ENCODE measurements at places on chromosomes 5 and 9. TPM values are rescaled to one million over a fixed set of nuclear protein-coding genes. Genes with fewer than 3 reads are reported as not detected.

- DNase-seq, result no peak
These were observed 16.2 kb downstream of the LAMC3 start for GRCh38 chr9:131024978-131025868.

DNA sequence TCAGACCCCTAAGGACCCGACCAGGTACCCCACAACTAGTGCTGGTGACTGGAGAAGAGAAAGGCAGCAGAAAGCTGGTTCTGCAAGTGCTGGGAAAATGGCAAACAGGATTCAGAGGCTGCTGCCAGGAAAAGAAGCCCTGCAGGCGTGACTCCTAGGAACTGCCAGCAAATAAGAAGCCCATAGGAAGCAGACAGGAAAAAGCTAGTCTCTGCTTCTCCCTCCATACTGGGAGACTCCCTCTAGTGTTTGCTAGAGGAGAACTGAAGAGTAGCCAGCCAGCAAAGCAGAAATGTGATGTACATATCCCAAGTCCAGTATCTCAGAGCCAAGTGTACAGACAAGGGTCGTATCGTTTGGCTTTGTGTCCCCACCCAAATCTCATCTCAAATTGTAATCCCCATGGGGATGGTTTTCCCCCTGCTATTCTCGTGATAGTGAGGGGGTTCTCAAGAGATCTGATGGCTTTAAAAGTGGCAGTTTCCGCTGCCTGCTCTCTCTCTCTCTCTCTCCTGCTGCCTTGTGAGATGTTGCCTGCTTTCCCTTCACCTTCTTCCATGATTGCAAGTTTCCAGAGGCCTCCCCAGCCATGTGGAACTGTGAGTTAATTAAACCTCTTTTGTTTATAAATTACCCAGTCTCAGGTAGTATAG is 38.1 kb upstream of the TUSC1 start:
- no peak for DNase-seq

DNA sequence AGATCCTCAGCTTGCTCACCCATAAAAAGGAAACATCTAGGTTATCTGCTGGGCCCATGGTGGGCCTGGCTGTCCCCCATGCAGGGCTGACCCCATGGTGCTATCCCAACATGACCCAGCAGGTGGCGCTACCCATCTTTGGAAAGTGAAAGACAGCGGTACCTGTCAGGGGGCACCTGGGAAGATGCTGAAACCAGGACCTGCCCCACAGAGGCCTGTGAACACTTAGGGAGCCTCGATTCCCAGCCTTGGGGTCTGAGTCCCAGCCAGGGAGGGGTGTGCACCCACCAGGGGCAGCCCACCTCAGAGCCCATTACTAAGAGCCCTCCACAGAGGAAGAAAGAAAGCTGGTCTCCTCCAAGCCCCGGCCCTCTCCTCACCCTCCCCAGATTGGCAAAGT is 46.6 kb upstream of the IPPK start:
- peak; percentile 87 for DNase-seq

DNA sequence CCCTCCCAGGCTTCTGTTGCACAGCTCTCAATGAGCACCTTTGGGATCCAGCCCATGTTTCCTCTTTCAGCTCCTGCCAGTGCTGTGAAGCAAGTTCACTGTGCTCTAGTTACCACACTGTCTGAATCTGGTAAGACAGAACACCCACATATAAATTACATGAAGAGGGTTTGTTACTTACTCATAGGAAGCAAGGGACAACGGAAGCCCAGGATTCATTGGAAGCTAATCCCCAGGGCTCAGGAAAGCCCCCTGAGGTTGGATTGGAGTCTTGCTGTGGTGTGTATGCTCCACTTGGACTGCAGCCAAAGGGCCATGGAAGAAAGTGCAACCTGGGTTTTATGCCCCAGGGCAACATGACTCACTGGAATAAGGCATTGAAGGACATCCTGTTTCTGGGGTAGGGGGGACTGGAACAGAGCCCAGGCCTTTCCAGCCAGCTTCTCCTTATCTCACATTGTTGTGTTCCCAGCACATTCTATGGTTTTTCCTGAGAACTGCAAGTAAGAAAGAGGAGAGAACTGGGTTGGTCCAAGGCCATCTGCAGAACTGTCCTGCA is 15.6 kb upstream of the CLK4 start:
- DNase-seq, result no peak

DNA sequence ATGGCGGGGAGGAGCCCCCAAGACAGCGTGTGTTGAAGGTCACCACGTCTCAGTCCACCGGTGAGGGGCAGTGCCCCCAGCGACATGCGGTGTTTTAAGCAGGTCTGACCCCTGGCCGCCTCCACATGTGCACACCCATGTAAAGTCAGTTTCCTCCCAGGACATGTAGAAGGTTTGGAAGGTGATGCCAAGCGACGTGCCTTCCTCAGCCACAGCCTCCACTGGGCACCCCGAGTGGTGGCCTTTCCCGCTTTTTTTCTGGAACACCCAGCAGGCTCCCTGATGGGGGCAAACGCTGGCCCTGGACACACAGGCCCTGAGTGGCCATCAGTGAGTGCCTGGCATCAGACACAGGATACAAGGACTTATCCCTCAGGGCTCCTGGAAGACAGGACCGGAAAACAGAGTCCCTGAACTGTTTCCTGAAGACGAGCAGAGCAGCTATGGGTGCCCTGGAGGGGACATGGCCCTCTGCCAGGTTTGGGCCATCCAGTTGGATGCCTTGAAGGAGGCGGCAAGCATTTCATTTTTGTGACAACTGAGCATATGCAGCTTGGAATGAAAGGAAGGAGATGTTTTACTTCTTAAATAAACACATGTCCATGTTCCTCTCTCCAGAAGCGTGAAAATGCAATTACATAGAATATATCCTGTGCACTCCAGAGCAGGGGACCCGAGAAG is 275.8 kb upstream of the IRX2 start:
- DNase-seq, result no peak

GRCh38 chr9:93043122-93043521 is 15.4 kb upstream of the SUSD3 start:
- DNase-seq, result no peak

GRCh38 chr5:24630918-24631317 is 13.9 kb downstream of the CDH10 start:
- no peak for DNase-seq

The PCDHGC4 gene
- not detected for total RNA-seq

The SNX24 gene
- total RNA-seq, result 3.4 TPM

The BNC2 gene
- not detected for total RNA-seq

DNA sequence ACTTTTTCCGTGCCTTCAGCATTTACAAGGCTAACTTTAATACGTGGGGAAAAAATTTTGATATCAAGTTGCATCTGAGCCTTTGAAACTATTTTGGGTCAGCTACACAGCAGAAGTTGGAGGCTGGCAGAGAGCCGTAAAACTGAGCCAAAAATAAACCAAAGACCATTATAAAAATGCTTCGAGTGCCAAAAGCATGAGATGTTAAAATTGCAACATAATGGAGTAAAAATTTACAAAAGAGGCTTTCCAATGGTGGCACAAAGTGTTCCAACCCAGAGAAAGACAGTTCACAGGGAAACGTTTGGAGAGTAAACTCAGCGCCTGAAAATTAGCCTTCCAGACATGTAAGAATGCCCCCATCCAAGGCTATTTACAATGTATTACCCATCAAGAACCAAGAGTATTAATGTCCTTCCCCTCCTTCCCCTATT is 190.3 kb downstream of the TLE1 start:
- no peak for DNase-seq

- DNase-seq, result no peak
These were observed 700.6 kb downstream of the SEMA5A start for GRCh38 chr5:8845296-8845695.

DNA sequence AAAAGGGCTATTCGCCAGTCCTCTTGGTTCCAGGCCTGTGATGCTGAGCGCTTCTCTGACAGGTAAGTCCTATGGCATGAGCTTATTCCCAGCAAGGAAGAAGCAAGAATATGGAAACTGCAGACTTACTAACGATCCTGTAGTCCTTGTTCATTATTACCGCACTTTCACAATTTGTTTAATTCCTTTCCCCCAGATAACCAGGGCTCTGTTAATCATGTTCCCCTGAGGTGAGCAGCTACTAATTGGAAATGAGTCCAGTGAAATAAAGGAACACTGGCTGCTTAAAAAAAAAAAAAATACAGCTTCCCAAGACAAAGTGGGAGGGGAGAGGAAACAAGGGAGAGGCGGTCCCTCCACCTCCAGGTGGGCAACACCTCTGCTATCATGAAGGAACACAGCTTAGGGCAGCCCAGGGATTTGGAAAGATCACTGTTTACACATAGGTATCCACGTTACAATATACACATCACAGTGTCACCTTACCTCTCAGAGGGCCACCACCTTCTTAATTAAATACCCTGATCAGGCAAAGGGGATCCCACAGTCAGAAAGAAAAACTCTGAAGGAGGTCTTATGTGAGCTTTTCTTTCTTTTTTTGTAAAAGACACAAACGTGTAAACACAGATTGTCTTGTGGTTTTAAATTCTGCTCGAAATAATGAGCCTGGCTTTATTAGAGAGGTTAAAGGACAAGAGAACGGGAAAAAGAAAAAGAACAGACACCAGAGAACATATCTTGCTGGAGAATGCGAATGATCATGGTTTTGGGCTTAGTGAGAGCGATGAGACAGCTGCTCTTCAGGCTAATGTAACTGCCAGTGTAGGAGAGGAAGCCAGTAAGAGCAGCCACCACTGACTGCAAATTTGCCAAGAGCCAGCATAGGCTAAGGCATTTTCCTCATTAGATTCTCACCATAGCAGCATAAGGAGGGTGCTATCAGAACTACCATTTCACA is 258.6 kb downstream of the CRB2 start:
- DNase-seq, result no peak

DNA sequence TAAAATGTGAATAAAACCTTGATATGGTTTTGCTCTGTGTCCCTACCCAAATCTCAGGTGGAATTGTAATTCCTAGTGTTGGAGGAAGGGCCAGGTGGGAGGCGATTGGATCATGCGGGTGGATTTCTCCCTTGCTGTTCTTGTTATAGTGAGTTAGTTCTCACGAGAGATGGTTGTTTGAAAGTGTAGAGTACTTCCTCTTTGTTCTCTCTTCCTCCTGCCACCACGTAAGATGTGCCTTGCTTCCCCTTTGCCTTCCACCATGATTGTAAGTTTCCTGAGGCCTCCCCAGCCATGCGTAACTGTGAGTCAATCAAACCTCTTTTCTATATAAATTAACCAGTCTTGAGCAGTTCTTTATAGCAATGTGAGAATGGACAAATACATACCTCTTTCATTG is 34.9 kb downstream of the TARS1 start:
- DNase-seq, result no peak

DNA sequence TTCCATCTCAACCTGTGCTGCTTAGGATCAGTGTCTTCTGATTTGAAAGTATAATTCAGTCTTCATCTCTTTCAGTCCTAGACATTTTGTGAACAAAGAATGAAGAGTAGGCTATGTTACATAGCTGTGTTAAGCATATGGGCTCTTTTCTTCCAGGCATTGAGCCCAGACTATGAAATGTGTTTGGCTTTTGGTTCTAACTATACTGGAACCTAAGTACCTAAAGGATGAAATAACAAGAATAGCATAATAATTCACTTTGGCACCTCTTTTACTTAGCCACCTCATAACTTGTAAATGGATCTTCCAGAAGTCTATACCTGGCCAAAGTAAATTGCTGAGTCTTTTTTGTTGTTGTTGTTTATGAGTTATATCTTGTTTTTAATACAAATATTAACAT is 71.4 kb downstream of the SLF1 start:
- DNase-seq, result no peak

DNA sequence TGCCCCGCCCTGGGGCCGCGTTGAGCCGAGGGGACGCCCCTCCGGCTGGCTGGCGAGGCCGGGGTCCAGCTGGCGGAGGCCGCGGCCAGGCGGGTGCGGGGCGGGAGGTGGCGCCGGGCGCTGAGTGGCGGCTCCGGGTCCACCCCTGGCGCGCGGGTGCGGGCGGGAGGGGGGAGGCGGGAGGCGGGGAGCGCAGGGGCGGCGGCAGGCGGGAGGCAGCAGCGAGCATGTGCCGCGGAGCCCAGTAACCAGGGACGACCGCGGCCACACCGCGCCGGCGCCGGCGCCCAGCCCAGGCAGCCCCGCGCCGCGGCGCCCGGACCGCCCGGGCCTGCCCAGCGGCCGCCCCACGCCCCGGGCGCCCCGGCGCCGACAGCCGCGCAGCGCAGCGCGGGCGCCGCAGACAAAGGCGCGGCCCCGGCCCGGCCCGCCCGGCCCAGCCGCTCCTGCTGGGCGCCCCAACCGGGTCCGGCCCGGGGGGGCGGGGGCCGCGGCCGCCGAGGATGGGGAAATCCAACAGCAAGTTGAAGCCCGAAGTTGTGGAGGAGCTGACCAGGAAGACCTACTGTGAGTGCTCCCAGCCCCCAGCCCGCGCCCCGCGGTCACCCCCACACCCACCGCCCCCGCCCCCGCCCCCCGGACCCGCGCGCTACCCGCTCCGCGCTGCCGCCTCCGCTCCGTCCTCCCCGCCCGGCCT is at the start of gene NCS1:
Gene NCS1, plus strand, starts transcription at position 244 of the 697 bp plus-strand sequence. Its CDS starts 260 bp downstream, at position 504.
- peak; percentile 53 for DNase-seq

The GDA gene
- not detected for total RNA-seq

DNA sequence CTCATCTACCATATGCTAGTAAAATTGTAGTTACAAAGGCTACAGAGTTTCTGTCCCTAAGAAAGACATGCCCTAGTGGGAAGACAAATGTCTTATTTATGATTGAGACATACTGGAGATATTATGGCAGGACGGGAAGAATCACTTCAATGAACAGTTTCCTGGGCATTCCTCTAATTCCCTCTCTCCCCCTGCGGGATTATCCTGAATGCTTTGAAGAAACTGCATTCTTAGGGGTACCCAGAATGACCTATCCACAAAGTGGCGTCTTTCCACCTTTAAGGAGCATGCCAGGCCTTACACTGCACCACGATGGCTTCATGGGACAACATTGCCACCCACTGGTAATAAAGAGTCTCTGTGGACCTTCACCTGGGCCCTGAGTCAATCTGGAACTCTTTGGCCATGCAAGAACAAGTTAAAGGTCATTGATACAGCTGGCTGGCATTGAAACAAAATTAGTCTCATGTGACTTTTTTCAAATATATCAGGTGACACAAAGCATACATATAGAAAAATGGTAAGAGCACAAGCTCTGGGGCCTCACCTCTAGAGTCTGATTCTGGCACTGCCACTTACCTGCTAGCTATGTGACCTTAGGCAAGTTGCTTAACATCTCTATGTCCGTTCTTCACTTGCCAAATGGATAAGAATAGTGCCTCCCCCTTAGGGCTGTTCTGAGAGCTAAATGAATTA is 32.0 kb downstream of the ANKRD55 start:
- DNase-seq, result peak; percentile 36

DNA sequence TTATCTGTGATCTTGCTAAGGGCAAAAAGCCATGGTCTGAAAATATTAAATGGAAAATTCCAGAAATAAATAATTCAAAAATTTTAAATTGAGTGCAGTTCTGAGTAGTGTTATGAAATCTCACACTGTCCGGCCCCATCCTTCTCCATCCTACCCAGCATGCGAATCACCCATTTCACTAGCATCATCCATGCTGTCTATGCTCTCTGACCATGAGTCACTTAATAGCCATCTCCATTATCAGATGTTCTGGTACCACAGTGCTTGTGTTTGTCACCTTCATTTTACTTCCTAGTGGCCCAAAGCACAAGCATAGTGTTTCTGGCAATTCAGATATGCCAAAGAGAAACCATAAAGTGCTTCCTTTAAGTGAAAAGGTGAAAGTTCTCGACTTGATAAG is 63.3 kb upstream of the SMC5 start:
- no peak for DNase-seq

The MPDZ gene
- not detected for total RNA-seq

All from activated naive CD8-positive, alpha-beta T cell treated with anti-CD3 and anti-CD28 coated beads, Interleukin-2, amount 10 ng/mL, durations not matched to agents 7 days and 5 days (primary cell).